Activated gamma-delta T cell treated with Interleukin-2 at 50 U/mL for 16 hours (primary cell): ENCODE measurements at places on chromosomes 6 and 20.
A peak's percentile ranks its signal among the peaks of the same experiment; 100 is the strongest.

- DNase-seq = no peak
Measured at GRCh38 chr20:14067603-14068002, 72.3 kb downstream of the MACROD2 start.

GRCh38 chr20:48703511-48704219 is 124.1 kb downstream of the PREX1 start:
- no peak for DNase-seq

DNA sequence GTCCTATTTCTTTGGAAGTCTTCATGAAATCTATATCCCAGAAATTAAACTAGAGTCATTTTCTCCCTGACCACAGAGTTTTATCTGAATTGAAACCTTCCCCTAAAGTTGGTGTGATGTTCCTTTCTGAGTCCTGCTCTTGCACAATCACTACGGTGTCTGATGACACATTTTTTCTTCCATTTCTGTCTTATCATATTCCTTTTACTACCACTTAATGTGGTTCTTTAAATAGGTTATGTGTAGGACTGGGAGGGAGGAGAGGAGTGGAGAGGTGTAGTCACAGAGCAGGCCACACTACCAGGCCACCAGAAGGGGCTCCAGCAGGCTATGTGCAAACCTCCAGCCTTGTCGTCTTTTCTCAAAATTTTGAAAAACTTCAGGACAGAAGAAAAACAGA is 39.7 kb upstream of the ATXN1 start:
- no peak for DNase-seq

- DNase-seq = no peak
Measured at GRCh38 chr6:65922049-65922448, 215.0 kb upstream of the EYS start.

DNA sequence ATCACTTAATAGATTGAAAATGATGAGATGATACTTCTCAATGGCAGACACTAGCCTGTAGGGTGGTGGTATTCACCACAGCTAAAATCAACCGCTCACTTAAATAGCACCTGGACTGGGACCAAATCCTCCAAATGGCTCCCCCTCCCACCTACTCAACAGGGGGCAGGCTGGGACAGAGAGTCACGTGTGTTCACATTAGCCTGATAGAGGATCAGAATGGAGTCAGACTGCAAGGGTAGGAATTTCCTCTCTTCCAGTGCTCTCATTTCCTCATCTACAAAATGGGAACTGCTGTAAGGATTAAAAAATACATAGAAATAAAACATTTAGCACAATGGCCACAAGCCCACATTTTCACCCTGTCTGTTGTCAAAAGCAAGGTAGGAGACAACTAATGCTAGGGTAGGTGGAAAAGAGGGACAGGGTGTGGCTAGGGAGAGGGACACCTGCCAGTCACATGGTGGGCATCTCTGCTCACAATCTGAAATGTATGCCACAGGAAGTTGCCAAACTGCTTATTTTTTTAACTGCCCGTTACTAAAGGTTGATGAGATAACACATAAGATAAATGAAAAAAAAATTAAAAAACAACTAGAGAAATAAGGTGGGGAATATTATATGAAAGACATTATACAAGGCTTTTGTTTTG is 55.3 kb downstream of the BACH2 start:
- DNase-seq = no peak

DNA sequence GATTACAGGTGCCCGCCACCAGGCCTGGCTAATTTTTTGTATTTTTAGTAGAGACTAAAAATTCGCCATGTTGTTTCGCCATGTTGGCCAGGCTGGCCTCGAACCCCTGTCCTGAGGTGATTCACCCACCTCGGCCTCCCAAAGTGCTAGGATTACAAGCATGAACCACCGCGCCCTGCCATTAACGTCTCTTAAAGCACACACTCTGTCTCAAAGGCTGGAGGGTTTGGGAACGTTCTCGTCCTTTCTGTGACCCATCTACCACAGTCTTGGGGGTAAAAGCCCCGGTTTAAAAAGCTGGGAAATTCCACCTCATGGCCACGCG is 57.8 kb upstream of the ARID1B start:
- DNase-seq = no peak

DNA sequence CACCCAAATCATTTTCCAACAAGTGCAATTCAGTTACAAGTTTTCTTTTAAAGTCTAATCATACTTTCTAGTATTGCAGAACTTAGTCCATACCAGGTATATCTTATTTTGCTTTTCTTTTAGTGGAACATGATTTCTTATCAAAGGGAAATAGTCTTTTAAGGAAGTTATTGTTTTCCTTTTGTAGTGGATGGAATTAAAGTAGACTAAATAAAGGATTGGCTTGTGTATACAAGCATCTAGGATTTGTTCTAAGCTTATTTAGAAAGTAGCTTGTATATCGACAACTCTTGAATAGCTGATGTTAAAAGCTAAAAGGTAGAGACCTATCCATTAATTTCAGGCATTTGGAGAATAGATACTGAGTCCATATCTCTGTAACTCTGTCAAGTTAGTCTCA is 14.8 kb downstream of the DCBLD1 start:
- no peak for DNase-seq

- peak; percentile 7 for DNase-seq
Measured at GRCh38 chr6:42727087-42727611, 4.8 kb upstream of the PRPH2 start.

DNA sequence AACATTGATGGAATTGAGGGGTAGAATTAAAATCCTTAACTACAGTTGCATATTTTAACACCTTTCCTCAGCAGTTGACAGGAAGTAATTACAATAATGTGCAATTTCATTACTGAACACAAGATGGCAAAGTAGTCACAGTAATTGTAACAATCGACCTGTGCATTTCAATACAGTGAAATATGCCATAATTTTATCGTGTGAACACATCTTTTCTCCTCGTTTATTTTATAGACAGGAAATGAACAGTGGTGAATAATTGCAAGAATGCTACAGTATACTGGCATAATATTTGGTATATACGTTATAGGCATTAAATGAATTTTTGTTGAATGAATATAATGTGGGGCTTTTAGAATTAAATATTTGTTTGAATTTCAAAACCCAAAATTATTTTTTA is 25.0 kb downstream of the CYB5R4 start:
- no peak for DNase-seq

DNA sequence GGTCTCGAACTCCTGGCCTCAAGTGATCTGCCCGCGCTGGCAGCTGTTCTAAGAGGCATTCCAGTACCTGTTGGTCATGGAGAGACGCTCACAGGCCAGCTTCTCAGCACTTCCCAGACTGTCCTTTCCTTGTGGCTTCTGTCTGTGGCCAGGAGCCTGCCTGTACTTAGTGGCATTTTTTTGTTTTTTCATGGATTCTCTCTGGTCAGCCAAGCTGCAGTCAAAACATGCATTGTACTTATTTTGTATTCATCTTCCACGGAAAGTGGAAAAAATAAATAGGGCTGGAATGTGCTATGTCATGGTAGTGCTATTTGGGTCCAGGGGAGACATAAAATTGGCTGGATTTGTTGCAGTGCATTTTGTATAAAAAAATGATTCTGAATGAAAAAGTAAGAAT is 29.1 kb downstream of the ZDHHC14 start:
- DNase-seq = no peak

GRCh38 chr6:89284963-89285735 is 29.9 kb downstream of the GABRR2 start:
- no peak for DNase-seq

GRCh38 chr20:1173698-1174097 is 11.1 kb downstream of the TMEM74B start:
- DNase-seq = no peak

DNA sequence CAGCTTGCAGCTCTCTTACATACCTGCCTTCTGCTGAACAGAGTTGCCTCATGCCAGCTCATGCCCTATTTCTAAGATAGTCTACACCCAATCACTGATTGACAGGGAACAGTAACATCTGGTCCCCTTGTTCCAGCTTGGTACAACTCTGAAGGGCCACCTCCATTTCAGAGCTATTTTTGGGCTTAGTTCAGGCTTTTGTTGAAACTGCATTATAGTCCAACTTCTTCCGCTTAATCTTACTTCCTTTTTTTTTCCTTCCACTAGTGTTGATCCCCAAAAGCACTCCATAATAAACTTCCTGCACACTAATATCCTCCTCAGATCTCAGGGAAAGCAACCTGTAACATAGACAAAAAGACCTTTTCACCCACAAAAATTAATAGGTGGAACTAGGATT is 65.7 kb upstream of the TNFRSF21 start:
- DNase-seq = no peak

DNA sequence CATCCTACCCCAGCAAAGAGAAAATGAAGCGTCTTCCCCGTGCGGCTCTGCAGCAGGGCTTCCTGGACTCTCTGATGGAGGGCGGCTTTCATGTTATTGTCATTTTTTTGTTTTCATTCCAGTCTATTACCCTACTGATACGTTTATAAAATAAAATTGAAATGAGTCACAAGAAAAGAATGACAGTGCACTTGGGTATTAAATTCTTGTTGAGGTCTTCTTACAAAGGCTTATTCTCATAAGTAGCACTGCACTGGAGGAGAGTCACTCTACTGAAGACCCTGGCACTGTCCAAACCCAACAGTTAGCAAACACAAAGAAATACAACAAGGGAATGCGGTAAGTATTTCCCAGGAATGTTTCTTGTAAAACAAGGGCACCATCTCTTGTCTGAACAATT is 379.3 kb downstream of the MAFB start:
- DNase-seq = no peak

DNA sequence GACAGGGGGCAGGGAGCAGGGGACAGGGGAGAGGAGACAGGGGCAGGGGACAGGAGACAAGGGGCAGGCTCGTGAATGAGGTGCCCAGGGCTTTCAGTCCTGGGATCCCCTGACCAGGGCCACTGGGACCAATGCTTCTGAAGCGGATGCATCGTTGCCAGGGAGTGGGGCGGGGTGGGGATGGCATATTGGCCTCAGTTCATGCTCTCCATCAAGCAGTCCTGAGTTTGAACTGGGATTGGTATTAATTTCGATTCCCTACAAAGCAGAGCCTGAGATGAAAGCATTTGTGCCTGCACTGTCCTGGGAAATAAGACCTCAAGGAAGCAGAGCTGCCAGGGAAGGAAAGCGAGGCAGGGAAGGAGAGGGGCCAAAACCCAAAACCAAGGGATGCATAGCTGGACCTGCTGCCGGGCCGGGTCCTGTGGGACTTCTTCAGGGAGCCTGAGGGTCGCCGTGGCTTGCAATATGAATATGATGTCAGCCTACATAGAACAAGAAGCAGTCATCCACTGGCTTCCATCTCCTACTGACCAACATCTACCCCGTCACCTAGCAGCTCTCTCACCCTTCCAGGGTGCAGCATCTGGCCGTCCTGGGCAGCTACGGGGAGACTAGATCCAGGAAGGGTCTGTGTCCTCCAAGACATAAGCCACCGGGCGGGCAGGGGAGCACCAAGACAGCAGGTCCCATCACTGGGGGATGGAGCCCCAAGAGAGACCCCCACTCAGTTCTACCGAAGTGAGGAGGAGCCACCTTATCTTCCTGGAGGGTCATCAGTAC is 233.3 kb downstream of the SYNDIG1 start:
- no peak for DNase-seq

GRCh38 chr6:1849691-1850090 is 240.0 kb downstream of the FOXC1 start:
- no peak for DNase-seq

GRCh38 chr20:44271915-44272663 is 25.0 kb downstream of the GDAP1L1 start:
- DNase-seq = no peak
